GM04504 (cell line): ENCODE measurements at places on chromosomes 5 and 9.

DNA sequence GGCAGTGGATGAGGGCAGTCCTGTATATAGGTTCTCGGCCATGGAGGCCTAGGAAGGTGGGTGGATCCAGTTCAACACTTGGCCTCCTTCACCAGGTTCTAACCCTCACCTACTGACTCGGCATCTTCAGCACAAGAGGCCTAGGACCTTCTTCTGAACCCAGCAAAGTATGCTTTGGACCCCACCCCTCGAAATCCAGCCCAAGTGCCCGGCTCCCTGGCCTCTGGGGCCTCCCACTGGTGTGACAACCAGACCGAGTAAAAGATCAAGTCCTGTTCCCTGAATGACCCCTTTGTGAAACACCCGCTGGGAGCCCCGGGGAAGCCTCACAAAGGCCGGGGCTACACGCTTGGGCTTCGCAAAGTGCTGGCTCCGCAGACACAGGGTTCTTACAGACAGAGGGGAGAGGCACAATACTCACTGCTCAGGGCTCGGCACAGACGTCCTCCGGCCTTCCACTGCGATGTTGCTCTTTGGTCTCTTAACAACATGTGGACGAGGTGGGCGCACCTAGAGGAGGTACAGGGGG, 47.0 kb downstream of the CRB2 start:
- DNase-seq: no peak

- DNase-seq: no peak
Measured at GRCh38 chr9:109143881-109144562, 23.0 kb downstream of the FRRS1L start.

GRCh38 chr5:179734536-179735164, 2.0 kb downstream of the MAML1 start:
- no peak for DNase-seq

GRCh38 chr5:149618581-149619248, 37.4 kb downstream of the ARHGEF37 start:
- DNase-seq: peak; percentile 52
